ENCODE measurements at places on chromosomes 11 and 22.

GRCh38 chr11:70672991-70673653 is 274.8 kb downstream of the CTTN start:
- no peak for DNase-seq

GRCh38 chr22:27128461-27129085 is 471.2 kb downstream of the MIAT start:
- no peak for DNase-seq

DNA sequence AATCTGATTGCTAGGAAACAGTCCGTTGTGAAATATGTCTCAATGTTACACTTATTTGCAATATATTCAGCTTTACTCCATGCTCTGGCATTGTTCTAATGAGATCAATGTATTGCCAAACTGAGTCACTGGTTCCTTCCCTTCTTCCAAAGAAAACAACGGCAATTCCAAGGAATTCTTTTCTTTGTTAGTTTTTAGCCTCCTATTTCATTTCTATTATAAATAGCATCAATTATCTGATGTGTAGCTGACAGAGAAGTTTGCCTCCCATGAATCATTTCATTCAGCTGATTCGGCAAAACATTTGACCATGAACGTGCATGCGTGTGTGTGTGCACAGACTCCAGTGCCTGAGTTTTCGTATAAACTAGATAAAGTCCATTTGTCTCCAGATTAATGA is 346.8 kb downstream of the ETS1 start:
- DNase-seq, result no peak

DNA sequence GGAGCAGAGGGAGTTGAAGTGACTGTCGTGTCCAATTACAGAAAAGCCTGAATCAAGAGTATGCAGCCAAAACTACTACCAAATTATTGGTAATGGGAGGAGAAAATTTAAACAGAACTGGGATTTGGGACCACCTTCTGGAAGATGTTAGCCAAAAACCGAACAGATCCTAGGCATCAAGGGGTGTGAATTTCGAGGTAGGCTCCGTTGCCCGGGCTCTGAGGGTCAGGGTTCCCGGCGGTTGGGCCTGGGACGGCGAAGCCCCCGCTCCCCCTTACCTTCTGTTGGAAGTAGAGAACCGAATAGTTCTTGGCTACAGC is 313 bp downstream of the PRCP start:
- DNase-seq, result peak; percentile 4

DNA sequence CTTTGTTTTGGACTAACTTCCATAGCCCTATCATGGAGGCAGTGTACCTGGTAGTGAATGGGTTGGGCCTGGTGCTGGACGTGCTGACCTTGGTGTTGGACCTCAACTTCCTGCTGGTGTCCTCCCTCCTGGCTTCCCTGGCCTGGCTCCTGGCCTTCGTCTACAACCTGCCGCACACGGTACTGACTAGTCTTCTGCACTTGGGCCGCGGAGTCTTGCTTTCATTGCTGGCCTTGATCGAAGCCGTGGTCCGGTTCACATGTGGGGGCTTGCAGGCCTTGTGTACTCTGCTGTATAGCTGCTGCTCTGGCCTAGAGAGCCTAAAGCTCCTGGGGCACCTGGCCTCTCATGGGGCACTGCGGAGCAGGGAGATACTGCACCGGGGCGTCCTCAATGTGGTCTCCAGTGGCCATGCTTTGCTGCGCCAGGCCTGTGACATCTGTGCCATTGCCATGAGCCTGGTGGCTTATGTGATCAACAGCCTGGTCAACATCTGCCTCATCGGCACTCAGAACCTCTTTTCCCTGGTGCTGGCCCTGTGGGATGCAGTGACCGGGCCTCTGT is 846 bp downstream of the RNF26 start:
- DNase-seq, result no peak

DNA sequence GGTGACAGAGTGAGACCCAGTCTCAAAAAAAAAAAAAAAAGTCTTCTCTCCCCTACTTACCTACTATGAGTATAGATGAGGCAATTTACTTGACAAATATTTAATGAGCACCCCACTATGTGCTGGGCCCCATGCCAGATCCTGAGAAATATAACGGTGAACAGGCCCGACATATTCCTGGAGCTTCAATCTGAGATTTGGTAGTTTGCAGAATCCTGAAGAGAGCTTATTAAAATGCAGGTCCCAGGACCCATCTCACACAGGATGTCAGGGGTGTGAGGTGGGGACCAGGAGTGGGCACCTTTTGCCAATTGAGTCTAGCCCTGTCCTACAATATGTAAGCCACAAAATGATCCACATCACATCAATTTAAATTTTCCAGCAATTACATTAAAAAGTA is 44.0 kb downstream of the KCNJ4 start:
- DNase-seq, result no peak

DNA sequence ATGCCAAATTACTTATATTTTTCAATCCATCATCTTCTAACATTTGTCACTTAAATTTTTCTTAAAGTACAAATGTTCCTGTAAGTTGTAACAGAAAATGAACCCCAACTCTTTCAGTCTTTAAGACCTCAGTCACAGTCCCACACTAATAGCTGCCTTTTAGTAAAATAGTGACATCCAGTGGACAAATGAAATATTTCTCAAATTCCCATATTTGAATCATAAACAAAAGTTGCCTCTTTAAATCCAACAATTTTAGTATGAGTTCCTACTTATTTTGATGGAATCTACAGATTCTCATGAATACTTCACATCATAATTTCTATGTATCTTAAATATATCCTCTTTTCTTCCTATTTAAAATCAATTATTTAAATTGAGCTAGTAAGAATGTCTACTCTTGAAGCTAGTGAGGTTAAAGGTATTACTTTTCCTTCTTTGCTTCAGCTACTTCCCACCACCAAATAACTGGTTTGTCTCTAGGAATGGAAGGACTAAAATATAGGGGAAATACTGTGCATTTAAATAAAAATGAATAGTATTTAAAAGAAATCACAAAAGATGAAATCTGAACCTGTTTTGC is 9.2 kb downstream of the LIN7C start:
- DNase-seq, result no peak

DNA sequence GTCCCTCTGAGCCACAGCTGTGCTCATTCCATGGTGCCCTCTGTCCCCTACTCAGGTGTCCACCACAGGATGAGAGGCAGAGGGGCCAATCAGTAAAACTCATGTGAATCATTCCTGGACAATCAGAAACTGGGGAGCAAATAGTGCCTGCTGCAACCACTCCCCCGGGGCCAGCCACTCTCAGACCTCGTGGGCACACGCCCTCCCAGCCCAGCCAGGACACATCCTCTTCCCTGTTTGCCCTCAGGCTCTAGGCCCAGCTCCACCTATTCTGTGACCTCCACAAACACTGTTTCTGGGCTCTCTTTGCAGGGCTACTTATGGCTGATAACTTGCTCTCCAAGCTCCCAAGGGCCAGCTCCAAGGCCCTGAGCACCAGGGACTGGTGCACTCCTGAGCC is 14.0 kb upstream of the KCTD14 start:
- no peak for DNase-seq

GRCh38 chr11:112623057-112623456 is 338.2 kb upstream of the NCAM1 start:
- DNase-seq, result no peak

Measured in activated CD4-positive, alpha-beta T cell treated with anti-CD3 and anti-CD28 coated beads for 24 hours (primary cell).